ENCODE measurements at places on chromosomes 13 and 19.
A peak's percentile ranks its signal among the peaks of the same experiment; 100 is the strongest.

- DNase-seq = no peak
Measured at GRCh38 chr19:13078897-13079541, 23.6 kb downstream of the LYL1 start.

GRCh38 chr19:50977626-50978025, 6.1 kb downstream of the KLK7 start:
- DNase-seq = no peak

GRCh38 chr19:12464769-12465168, 19.8 kb downstream of the ZNF709 start:
- DNase-seq = no peak

GRCh38 chr19:54179921-54180461, 7.0 kb upstream of the TMC4 start:
- DNase-seq = peak; percentile 26
